ENCODE measurements at places on chromosomes 2 and 18.

- H3K4me1 ChIP-seq = no peaks in the 10 kb centered on the region
- peaks cover 11% of the 10 kb centered on the region for H3K27me3 ChIP-seq
- DNase-seq = no peak
- H3K4me3 ChIP-seq = no peak overlapping the region
- no peak overlapping the region for H3K27ac ChIP-seq
Measured at GRCh38 chr2:18399601-18400000, 160.9 kb downstream of the RDH14 start.

DNA sequence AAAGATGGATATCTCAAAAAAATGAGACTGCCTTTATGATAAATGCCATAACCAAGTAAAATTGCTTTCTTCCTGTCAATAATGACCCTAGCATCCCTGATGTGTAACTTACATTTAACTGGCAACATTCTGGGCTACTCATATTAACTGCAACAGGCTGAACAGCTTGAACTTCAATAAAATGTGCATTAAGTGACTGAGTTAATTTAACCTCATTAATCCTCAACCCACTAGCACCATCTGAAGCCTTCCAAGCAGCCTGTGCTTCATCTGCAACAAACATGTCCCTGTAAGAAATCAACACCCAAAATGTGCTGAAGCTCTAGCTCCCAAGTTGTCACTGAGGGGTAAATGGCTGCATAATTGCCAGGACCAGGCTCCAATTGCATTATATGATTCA is 296.2 kb upstream of the ZC3H15 start:
- H3K36me3 ChIP-seq = no peaks in the 10 kb centered on the region
- H3K27me3 ChIP-seq = no peaks in the 10 kb centered on the region
- no peak overlapping the region for H3K4me3 ChIP-seq
- H3K4me1 ChIP-seq = no peaks in the 10 kb centered on the region

- H3K27ac ChIP-seq = no peak overlapping the region
- H3K4me3 ChIP-seq = peak overlapping the region; percentile 84
- peaks cover 6% of the 10 kb centered on the region for H3K36me3 ChIP-seq
- DNase-seq = no peak
Measured at GRCh38 chr2:72824224-72824842, 1.5 kb downstream of the EXOC6B start.

DNA sequence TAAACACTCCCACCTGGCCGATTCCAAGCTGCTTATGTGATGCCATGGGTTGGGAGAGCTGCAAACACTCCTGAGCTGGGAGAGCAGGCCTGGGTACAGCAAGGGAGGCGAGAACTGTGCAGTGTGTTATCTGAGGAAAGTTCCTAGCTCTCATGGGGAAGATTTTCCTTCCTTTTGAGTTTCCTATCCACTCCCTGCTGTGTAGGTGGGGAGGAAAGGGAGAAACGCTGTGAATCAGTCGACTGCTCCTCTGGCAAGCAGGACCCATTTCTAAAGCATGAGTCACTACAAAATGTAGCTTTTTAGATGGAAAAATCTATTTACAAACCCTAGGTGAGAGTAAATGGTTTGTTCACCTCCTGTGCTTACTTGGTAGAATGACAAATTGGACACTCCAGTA is 80.4 kb downstream of the SH3RF3 start:
- no peak overlapping the region for H3K4me3 ChIP-seq
- H3K27me3 ChIP-seq = peaks cover 72% of the 10 kb centered on the region
- DNase-seq = no peak

DNA sequence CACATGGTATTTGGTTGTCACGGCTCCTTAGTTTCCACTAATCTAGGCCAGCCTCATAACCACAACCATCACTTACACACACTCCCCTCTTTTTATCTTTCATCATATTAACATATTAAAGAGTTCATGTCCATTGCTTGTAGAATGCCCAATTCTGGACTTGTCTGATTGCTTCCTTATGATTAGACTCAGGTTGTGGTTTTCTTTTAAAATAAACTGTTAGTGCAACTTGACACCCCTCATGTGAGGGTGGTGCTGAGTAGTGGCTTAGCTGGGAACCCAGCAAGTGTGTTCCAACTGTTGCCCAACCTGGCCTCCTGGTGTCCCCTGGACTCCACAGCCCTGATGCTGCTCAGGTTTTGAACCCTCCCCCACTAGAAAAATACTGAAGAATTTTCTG is 20.1 kb upstream of the CD207 start:
- H3K36me3 ChIP-seq = no peaks in the 10 kb centered on the region
- peaks cover 24% of the 10 kb centered on the region for H3K4me1 ChIP-seq
- H3K27me3 ChIP-seq = peaks cover 32% of the 10 kb centered on the region
- DNase-seq = no peak

DNA sequence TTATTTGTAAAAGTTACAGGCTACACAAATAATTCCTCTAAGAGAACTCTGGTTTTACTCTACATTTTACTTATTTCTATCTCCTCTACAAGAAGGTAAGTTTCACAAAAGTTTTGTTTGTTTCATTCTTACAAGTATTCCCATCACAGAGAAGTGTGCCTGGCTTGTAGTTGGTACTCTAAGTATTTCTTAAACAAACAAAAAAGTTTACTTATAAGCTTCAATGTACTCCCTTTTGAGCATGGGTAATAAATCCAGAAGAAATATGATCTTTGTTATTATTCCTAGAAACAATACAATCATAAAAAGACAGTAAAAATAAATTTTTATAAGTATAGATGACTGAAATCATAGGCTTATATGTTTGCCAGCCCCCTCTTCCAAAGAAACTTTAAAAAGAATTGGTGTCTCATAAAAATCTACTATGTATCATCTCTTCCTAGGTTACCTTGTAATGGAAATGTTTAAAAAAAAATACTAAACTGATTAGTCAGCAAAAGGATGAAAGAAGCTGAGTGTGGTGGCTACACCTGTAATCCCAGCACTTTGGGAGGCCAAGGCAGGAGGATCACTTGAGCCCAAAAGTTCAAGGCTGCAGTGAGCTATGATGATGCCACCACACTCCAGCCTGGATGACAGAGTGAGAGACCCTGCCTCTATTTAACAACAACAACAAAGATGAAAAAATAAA is 54.7 kb downstream of the ATL2 start:
- DNase-seq = no peak
- H3K4me1 ChIP-seq = peaks cover 19% of the 10 kb centered on the region
- H3K4me3 ChIP-seq = no peak overlapping the region
- H3K27ac ChIP-seq = no peak overlapping the region

DNA sequence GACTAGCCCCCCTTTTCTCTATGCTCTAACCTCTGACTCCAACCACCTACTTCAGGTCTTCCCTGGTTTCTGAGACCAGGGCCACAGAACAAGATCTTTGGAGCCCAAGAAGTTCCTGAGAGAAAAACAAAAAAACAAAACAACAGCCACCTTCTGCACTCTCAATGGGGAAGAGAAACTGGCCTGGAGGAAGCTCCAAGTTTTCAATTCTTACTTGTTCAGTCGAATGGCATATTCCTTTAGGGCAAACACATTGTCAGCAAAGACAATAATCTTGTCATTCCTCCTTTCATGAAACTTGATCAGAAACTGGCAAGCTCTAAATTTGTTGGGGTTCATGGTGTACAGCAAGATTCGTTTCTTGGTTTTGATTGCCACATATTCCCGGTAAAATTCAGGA is 15.0 kb downstream of the ERCC3 start:
- H3K36me3 ChIP-seq = peaks cover 61% of the 10 kb centered on the region
- H3K4me3 ChIP-seq = no peak overlapping the region
- H3K27ac ChIP-seq = no peak overlapping the region

DNA sequence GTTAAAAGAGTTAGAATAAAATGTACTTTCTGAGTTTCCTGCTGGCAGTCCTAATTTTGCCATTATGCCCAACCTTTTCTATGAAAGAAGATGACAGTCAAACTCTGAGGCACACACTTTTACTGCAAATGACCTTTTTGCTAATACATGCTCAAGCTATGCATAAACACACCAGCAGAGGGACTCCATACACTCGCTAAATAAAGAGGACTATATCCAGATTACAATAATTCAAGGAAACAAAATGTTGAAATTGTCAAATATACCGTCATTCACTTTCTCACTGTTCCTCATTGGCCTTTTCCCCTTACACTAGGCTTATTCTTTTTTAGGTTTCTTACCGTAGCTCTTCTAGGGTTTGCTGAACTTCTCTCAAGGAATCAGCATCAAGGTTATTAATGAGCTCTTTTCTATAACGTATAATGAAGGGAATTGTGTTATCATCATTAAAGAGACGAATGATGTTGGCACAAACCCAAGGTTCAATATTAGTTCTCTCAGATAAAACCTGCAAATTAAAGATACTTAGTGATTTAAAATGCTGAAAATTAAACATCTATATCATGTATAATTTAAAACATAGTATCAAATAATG is 25.7 kb downstream of the SRBD1 start:
- DNase-seq = peak; percentile 41
- no peaks in the 10 kb centered on the region for H3K27me3 ChIP-seq
- H3K27ac ChIP-seq = no peak overlapping the region
- H3K4me3 ChIP-seq = no peak overlapping the region
- H3K36me3 ChIP-seq = peaks cover 4% of the 10 kb centered on the region
- H3K4me1 ChIP-seq = peaks cover 15% of the 10 kb centered on the region

DNA sequence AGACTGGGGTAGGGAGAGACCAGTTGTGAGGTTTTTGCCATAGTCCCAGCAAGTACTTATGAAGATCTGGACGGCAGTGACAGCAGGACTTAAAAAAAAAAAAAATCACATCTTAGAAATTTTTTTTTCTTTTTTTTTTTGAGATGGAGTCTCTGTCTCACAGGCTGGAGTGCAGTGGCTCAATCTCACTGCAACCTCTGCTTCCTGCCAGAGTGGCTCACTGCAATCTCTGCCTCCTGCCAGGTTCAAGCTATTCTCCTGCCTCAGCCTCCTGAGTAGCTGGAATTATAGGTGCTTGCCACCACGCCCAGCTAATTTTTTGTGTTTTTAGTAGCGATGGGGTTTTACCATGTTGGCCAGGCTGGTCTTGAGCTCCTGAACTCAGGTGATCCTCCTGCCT is 22.4 kb upstream of the STAT4 start:
- H3K27ac ChIP-seq = no peak overlapping the region
- peaks cover 48% of the 10 kb centered on the region for H3K4me1 ChIP-seq
- H3K27me3 ChIP-seq = no peaks in the 10 kb centered on the region

DNA sequence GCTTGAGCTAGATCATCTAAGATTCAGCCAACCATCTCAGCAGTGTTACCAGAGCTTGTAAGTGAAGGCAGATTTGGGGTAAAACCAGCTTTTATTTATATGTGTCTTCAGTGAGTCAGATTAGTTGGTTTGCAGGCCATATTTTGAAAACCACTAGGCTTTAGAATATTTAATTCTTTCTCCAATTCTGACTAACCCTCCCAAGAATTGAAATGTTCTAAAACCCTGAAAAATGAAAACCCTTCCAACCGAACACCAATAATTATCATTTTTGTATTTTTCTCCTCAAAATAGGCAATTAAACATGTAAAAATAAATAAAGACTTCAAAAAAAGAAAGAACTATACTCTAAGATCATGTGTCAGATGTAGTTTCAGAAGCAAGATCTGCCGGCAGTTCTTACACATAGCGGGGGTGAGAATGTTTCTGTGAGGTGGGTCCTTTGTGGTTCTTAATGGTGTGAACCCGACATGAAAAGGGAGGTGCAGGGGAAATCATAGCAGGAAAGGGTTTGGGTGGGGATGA is 14.2 kb downstream of the PLEK start:
- H3K4me3 ChIP-seq = no peak overlapping the region
- H3K4me1 ChIP-seq = peaks cover 13% of the 10 kb centered on the region
- H3K36me3 ChIP-seq = peaks cover 1% of the 10 kb centered on the region
- peaks cover 28% of the 10 kb centered on the region for H3K27me3 ChIP-seq
- no peak overlapping the region for H3K27ac ChIP-seq

GRCh38 chr2:46318579-46319460 is 21.6 kb downstream of the EPAS1 start:
- peaks cover 18% of the 10 kb centered on the region for H3K4me1 ChIP-seq
- no peak for DNase-seq
- H3K36me3 ChIP-seq = no peaks in the 10 kb centered on the region
- H3K27me3 ChIP-seq = peaks cover 22% of the 10 kb centered on the region
- H3K4me3 ChIP-seq = no peak overlapping the region
- H3K27ac ChIP-seq = no peak overlapping the region

GRCh38 chr18:57220930-57221483 is 74.1 kb downstream of the BOD1L2 start:
- H3K27me3 ChIP-seq = no peaks in the 10 kb centered on the region
- DNase-seq = no peak
- H3K36me3 ChIP-seq = no peaks in the 10 kb centered on the region
- H3K4me1 ChIP-seq = no peaks in the 10 kb centered on the region
- no peak overlapping the region for H3K27ac ChIP-seq
- no peak overlapping the region for H3K4me3 ChIP-seq

DNA sequence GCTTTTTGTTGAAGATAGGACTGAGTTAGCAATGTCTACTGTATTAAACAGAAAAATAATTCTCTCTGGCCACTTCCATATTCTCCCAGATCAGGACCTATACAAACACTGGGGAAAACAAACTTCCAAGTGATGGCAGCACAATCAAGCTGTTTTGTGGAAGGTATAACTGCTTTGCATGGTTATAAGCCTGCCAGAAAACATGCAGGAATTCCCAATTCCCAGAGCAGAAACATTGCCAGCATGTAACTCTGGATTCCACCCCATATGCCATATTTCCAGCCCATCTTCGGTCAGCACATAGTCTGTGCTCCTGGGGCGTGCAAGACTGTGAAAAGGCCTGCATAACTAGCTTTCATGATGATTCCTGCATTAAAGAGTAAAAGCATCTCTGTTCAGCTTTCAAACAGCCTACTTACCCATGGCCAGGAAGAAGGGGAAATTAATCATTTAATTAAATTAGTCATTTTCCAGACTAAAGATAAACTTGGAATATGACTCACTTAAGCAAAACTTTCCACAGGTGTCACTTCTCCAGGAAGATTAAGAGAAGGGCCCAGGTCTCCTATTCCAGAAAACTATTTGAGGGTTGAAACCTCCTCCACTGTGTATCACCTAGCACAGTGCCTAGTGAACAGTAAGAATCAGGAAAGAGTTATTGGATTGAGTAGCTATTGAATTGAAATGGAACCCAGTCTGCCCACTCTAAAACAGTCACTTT is 280.5 kb downstream of the NRXN1 start:
- DNase-seq = no peak
- no peaks in the 10 kb centered on the region for H3K36me3 ChIP-seq
- H3K27ac ChIP-seq = no peak overlapping the region
- H3K4me3 ChIP-seq = no peak overlapping the region
- H3K27me3 ChIP-seq = no peaks in the 10 kb centered on the region

DNA sequence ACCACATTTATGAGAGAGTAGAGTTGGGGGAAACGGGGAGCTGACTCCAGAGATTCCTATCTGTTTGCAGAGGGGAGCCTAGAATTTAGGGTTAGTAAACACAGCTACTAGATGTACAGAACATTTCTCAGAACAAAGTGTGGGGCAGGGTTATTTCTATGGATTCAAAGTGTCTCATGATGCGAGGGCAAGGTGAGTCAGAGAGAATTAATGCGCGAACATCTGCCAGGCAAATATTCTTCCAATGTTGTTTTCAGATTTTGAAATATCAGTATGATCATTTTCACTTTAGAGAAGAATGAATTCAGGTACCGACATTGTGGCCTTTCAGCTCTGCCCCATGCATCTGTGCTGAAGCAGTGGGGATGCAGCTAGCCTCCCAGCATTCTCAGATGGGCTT is 2.0 kb upstream of the DSEL start:
- H3K27ac ChIP-seq = no peak overlapping the region
- H3K27me3 ChIP-seq = peaks cover 56% of the 10 kb centered on the region
- no peak for DNase-seq
- peaks cover 15% of the 10 kb centered on the region for H3K4me1 ChIP-seq

- peaks cover 19% of the 10 kb centered on the region for H3K36me3 ChIP-seq
- H3K27me3 ChIP-seq = no peaks in the 10 kb centered on the region
- peaks cover 9% of the 10 kb centered on the region for H3K4me1 ChIP-seq
- no peak for DNase-seq
- H3K4me3 ChIP-seq = no peak overlapping the region
Measured at GRCh38 chr2:226911932-226912331, 76.1 kb downstream of the RHBDD1 start.

Measured in activated CD4-positive, alpha-beta T cell treated with anti-CD3 and anti-CD28 coated beads, Interleukin-2, amount 10 ng/mL, durations not matched to agents 7 days and 5 days (primary cell).